ENCODE measurements at places on chromosomes 4 and X. TPM values are rescaled to one million over a fixed set of nuclear protein-coding genes. Genes with fewer than 3 reads are reported as not detected.

- DNase-seq = no peak
Observed at GRCh38 chr4:77089866-77090265, 14.1 kb upstream of the CCNI start.

Gene CXorf49
- not detected for total RNA-seq

Gene SORBS2
- 1.7 TPM for total RNA-seq

Gene SMIM10L2A
- total RNA-seq = under 0.01 TPM

Gene SPACA5
- total RNA-seq = not detected

All from fibroblast of villous mesenchyme (primary cell).